ENCODE measurements at places on chromosomes 7 and 10.

GRCh38 chr7:30458311-30458710 lies 20.3 kb downstream of the NOD1 start:
- no peak for DNase-seq

- DNase-seq, result no peak
Observed at GRCh38 chr10:110033701-110034235, 26.0 kb downstream of the ADD3 start.

DNA sequence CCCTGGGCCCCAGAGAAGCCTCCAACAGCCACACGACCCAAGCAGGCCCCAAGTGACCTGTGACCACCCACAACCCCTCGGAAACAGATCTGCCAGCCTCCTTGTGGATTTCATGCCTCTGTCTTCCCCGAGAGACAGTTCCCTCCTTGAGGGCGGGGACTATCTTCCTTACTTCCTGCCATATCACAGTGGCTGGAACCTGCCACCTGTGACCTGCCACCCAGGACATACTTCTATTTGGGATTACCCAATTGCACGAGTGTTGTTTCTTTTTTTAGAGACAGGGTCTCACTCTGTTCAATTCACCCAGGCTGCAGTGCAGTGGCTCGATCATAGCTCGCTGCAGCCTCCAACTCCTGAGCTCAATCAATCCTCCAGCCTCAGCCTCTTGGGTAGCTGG lies 25.9 kb downstream of the TNRC18 start:
- DNase-seq, result no peak

DNA sequence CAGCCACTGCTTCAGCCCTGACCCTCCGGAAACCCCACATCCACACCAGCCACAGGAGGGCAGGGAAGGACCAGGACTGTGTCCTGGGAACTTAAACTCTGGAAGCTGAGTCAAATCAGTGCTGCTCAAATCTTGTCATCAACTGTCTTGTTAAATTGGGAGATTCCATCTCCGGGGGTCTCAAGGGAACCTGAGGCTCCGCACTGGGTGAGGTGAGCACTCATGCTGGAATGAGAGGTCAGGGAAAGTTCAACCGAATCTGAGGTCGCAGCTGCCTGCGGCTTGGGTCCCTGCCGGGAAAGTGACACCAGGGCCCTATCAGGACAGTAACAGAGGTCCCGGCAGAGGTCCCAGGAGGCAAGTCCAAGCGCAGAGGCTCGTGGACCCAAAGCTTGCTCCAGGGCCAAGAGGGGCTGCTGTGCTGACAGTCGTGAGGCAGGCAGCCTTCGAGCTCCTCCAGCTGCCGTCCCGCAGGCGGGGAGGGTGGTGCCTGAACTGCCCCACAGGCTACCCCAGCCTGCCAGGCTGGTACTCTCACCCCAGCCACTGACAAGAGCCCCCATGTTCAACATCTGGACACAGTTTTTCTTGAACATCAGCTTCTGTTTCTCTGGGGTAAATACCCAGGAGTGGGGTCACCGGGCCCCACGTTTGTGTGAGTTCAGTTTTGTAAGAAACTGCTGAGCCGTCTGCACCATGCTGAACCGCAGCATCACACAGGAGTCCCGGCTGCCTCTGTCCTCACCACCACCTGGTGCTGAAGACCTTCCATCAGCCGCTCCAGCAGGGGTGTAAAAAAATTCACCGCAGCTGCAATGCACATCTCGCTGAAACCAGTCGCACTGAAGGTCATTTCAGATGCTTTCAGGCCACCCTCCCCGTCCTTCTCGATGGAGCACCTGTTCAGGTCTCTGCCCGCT lies 101.0 kb downstream of the DIP2C start:
- no peak for DNase-seq

Measured in endothelial cell (in vitro differentiated cells).